ENCODE measurements at places on chromosomes 2 and 18.

- no peak for DNase-seq
Observed at GRCh38 chr2:102241616-102242305, 54.9 kb downstream of the IL1RL2 start.

DNA sequence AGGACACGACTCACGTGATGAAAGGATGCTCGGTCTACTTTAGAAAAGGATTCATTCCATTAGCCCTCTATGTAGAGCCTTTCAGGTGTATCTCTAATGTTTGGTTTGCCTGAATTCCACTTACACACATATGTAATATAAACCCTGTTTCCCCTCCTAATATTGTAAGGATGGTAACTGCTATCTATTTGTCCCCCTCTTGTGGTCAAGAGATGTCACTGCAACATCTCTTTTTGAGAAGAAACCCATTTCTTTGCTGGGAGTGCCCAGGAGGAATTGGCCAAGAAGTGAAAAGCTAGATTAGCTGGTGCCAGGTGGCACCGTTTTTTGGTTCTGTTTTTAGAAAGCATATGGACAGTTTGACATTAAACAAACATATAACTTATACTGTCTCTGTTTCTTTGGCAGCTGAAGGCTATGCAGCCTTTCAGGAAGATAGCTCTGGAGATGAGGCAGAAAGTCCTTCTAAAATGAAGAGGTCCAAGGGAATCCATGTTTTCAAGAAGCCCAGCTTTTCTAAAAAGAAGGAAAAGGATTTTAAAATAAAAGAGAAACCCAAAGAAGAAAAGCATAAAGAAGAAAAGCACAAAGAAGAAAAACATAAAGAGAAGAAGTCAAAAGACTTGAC is 41.2 kb downstream of the RALBP1 start:
- DNase-seq, result no peak

- no peak for DNase-seq
Observed at GRCh38 chr2:152440049-152440448, 105.1 kb downstream of the FMNL2 start.

DNA sequence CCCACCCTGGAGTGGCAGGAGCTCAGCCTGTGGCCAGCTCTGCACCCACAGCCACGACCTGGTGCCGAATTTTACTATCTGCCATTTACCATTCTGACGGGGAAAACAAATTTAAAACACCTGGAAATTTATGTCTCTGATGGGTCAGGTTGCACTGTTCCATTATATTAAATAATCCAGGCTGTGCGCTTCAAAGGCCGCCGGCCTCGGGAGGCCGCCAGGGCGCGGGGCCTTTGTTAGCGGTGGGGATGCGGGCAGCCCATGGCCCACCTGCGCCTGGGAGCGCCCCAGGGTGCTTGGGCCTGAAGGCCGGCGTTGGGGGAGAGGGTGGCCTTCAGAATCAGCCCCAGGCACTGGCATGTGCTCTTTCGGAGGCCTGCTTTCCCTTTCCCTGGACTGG is 276.9 kb downstream of the SRBD1 start:
- DNase-seq, result no peak

DNA sequence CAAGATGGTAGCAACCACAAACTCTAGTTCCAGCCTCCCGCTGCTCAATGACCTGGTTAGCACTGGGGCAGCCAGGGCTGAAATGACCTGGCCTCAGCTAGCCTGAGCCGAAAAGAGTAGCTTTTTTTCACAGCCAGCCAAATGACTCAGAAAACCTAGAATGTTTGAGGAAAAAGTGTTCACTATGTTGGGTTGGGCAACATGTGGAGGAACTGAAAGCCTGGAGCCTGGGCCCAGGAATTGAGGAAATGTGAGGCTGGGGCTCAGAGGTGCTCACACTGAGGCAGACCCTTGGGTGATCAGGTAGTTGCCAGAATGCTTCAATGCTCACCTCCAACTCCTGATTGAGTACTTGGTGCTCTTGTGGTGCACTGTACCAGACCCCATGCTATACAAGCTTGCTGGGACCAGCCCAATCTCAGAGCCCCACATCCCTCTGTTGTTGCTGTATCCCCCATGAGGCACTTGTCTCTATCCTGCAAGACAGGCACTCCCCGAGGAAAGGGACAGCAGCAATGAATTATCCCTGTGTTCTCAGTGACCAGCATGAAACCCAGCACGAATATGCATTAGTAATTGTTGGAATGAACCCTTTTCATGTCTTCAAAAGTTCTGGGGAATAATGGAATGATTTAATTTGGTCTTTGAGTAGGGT is 116.2 kb downstream of the USP34 start:
- no peak for DNase-seq

- DNase-seq, result no peak
Observed at GRCh38 chr2:43105586-43106558, 120.5 kb downstream of the ZFP36L2 start.

DNA sequence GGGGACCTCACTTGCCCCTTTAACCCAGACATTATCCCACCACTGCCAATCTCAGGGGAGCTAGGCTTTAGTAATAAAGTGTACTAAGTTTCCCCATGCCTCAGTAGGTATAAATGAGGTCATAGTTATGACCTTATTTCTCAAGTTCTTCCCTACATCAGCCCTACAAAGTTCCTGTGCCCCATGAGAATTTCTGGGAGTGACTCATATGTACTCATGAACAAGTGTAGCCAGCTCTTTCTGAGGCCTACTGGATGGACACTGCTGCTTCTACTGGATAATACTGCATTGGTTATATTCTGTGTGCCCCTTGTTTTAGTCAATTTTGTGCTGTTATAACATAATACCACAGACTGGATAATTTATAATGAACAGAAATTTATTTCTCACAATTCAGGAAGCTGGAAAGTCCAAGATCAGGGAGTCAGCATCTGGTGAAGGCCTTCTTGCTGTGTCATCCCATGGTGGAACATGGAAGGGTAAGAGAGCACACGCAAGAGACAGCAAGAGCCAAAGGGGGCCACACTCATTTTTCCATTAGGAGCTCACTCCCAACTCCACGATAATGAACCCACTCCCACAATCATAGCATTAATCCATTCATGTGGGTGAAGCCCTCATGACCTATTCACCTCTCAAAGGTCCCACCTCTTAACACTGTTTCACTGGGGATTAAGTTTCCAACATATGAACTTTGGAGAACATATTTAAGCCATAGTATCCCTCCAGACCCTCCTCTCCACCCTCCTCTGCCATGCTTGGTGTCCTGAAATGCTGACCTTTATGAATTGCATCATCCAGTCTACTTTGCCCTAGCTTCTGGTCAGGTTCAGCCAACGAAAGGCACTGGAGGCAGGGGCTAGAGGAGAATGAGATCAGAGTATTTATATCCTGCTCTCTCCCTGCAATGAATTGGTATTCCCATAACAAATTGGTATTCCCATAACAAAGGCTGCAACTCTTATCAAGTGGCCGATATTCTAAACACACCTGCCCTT is 25.4 kb upstream of the ST3GAL5 start:
- DNase-seq, result no peak

- DNase-seq, result no peak
Observed at GRCh38 chr2:106866641-106867040, 19.3 kb downstream of the ST6GAL2 start.

- DNase-seq, result no peak
Observed at GRCh38 chr2:230046491-230046890, 22.2 kb downstream of the SLC16A14 start.

GRCh38 chr2:224999754-225000153 is 42.5 kb downstream of the DOCK10 start:
- no peak for DNase-seq

- DNase-seq, result no peak
Observed at GRCh38 chr18:29652797-29653196, 1389.7 kb downstream of the DSC3 start.

- DNase-seq, result no peak
Observed at GRCh38 chr2:239318790-239319661, 81.8 kb downstream of the HDAC4 start.

- no peak for DNase-seq
Observed at GRCh38 chr2:228056293-228057097, 125.0 kb downstream of the SPHKAP start.

DNA sequence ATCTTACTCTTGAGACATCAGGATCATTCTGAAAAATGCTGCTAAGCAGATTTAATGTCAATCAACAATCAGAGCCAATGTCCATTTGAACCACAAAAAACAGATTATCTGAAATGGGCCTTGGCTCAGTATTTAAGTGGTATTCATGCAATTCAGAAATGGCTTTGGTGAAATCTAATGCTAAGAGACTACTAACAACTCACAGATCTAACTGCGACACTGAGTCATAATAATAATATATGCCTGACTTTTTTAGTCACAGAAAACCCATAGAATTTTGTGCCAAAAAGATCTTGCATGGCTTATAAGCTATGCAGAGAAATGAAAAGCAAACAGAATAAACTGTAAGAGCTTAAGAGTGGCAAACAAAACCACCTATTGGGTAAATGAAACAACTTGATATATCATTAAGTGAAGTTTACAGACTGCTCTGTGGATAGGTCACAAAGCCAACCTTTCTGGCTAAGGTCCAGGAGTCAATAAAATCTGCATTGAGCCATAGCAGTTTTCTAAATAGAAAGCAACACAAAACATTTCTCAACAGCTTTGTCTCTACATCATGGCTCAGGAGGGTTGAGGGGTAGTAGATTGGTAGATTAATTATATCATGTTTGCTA is 234.3 kb downstream of the LRATD1 start:
- DNase-seq, result no peak

DNA sequence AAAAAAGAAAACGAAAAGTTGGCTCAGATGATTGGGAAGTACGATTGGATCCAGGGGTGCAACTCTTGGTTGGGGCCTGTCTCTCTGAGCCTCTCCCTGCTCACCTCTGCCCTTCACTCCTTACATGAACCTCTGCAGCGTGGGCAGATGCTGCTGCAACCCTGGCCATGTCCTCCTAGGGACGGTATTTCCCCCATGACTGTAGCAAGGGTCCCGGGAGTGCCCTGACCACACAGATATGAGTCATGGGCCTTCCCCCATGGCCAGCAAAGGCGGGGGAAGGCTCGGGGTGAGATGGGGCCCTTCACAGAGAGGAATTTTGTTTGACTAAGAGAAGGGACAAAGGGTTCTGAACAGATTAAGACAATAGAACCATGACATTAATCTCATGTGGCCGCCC is 129.0 kb downstream of the NCK2 start:
- peak; percentile 5 for DNase-seq

- no peak for DNase-seq
Observed at GRCh38 chr2:38981003-38981669, 91.5 kb downstream of the ARHGEF33 start.

DNA sequence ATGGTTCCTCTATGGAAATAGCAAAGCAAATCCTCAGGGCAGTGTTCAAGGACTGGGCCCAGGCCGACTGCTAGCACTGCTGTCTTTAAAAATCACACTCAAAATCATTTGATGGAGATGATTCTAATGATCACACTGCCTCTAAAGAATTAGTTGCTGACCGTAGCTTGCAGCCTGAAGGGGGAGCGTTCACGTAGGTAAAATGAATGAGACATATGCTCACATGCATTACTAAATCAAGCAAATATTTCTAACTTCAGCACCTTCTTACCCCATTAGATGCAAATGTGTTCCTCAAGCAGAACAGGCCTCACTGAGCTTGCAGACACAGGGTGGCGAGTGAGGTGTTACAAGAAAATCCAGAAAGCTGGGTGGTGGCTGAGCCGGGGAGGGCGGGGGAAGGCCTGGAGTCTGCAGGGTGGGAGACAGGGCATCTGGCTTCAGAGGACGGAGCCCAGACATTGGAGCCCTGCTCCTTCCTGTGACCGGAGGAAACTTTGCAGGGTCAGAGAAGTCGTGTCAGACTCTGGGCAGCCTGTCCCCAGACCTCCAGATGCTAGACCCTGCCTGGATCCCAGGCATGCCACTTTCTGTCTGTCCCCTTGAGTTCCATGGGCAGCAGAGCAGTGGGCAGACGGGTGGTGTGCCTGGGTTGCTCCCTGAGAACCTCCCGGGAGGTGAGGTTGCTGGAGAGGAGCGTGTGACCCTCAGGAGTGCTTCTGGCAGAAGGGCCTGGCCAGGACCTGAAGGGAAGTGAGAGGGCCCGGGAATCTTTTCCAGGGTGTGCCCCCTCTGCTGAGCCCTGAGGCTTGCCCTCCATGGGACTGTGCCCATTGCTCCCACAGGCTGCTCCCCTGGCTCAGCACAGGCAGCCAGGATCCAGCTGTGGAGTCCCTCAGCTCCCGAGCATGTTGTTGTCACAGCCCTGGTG is 7.1 kb upstream of the NPPC start:
- DNase-seq, result no peak

DNA sequence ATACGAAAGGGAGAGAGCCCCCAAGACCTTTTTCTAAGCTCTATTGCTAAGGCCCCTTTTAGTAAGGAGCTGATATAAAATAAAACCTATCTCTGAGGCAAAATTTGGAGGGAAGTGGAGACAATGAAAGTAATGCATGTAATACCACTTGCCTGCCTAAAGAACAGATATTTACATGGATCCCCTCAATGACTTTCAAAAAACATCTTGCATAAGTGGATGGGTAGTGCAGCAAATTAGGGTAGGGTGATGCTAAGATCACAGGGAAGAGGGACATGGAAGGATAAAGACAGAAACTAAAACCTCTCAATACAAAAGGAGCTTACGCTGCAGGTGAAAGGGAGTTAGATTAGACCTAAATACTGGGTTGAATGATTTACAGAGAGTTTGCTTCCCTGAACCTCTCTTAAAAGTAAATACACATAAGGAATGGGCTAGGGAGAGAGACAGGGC is 1.1 kb downstream of the ZNF513 start:
- no peak for DNase-seq

GRCh38 chr2:223003191-223003590 is 48.8 kb upstream of the KCNE4 start:
- no peak for DNase-seq

DNA sequence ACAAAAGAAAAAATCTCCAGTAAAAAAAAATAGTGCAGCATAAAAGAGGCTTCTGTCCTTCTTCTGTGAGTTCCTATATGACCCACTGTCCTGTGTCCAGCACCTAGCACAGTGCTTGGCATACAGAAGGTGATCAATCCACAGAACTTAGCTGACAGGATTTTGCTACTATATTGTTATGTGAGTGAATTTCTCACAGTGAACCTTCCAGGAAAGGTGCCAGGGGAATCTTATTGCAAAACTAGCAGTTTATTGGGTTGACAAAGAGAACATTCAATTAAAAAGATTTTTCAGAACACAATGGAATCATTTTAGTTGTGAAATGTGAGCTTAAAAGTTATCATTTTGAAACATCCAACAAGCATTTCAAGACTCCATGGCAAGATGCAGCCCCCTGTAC is 12.4 kb upstream of the TRIB2 start:
- no peak for DNase-seq

DNA sequence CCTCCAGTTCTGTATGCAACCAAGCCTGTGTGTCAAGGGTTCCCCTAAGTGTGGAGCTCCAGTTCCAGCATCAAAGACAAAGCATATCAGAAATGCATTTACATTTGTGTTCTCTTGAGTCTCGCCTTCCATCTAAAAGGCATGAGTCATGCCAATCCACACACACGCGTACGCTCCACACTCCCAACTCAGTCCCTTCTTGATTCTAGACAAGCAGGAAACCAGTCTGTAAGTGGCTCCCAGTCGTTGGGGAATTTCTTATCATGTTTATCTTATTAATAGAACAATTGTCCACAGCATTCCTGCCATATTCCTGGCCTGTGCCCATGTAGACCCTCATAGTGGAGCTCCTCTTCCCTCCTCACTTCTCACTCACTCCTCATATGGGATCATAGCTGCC is 86.4 kb upstream of the SLC35G4 start:
- no peak for DNase-seq

- no peak for DNase-seq
Observed at GRCh38 chr2:100647709-100648108, 84.9 kb downstream of the PDCL3 start.

Measured in AG09319 (cell line).